ENCODE measurements at places on chromosomes 1 and 21. TPM values are rescaled to one million over a fixed set of nuclear protein-coding genes. Genes with fewer than 3 reads are reported as not detected.

GRCh38 chr21:45939521-45940045 lies 42.0 kb upstream of the COL6A1 start:
- no peak for DNase-seq

DNA sequence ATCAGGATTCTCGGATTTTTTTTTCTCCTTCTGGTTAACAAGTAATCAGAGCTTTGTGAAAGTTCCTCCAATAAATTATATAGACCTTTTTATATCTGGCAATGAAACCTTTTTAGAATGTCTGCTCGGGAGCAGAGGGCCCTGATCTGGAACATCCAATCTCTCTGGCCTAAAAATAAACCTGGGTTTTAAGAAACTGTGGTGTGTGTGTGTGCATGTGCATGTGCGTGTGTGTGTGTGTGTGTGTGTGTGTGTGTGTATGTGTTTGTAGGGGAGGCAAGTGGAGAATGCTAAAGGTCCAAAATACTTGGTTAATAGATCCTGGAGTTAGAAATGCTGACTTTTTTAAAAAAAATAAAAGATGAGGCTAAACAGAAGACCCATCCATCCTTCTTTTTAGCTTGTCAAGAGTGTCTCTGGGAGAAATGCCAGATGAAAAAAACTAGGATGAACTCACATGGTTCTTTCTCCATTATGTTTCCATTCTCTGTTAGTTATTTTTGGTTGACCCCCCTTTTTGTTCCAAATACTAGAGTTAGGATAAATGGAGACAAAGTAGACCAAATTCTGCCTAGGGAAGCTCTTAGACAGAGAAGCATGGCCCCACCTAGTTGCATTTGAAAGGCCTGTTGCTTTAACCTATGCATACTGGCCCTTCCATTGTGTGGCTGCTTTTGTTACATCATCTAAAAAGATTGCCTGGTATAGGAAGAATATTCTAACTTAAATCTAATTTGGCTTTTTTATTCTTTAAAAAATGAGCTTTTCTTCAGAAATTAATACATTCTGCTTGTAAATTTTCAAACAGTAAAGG lies 175.9 kb downstream of the PAPPA2 start:
- DNase-seq, result no peak

- no peak for DNase-seq
Observed at GRCh38 chr1:225818229-225818628, 8.3 kb downstream of the EPHX1 start.

- no peak for DNase-seq
Observed at GRCh38 chr1:89608984-89609725, 23.8 kb upstream of the LRRC8C start.

DNA sequence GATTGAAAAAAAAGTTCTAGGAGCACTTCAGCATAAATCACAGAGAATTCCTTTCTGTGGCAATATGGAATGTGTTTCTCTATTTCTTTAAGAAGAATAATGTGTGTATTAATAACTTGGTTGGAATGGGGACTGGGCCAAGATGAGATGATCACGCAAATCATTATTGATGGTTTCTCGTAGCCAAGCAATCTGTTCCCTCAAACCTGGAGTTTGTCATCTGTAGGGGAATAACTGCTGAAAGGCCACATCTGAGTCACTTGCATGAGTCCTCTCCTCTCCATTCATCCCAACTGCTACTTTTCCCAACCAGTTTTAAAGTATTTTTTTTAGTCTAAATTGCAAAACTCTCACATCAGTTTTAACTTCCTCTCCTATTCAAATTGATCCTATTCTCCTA lies 480.4 kb downstream of the PLPP3 start:
- no peak for DNase-seq

DNA sequence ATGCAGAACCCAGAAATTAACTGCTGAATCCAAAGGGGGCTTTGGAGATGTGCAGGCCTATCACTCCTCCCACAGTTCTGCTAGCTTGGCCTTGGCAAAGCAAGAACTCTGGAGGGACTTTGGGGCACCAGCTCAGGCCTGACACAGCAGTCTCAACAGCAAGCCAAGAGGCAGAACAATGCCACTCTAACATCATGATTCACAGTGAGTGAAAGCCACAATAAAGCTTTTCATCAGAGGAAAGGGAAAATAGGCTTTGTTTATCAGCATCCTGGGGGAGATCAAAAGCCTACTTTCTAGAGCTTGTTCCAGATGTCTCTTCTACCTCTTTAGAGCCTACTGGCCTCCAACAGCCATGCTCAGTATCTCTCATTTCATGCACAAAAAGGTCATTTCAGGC lies 283.4 kb downstream of the KCNH1 start:
- no peak for DNase-seq

DNA sequence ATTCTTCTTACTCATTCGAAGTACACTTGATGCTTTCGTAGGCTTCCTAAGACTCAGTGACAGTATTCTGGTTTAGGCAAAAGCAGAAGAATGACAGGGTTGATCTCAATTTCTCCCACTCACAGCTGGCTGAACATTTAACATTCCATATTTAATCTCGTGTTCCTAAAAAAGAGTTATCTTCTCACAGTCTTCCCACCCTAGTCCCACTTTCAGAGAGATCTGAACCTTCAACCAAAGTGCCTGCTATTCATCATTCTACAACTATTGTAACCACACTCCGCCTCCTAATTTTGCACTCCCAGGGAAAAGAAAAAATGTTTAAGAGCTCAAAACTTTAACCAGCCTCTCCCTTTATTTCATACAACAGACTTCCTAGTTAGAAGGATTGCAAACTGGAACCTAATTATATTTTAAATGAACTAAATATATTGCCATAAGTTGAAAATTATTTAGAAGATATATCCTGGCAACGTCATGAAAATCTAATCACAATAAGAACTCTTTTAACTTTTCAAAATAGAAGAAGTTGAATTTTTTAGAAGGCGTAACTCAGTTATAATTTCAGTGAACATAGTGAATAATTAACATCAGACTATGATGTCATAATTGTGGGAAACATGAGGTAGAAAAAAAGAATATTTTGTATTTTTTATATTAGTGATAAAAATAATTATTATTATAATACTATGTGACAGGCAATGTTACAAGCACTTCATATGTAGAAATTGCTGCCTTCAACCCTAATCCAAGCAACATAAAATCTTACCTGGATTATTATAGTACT lies 540.9 kb upstream of the ADGRL2 start:
- no peak for DNase-seq

- DNase-seq, result no peak
Observed at GRCh38 chr1:4023678-4024077, 123.6 kb upstream of the C1orf174 start.

GRCh38 chr21:40633048-40633447 lies 213.9 kb downstream of the DSCAM start:
- no peak for DNase-seq

DNA sequence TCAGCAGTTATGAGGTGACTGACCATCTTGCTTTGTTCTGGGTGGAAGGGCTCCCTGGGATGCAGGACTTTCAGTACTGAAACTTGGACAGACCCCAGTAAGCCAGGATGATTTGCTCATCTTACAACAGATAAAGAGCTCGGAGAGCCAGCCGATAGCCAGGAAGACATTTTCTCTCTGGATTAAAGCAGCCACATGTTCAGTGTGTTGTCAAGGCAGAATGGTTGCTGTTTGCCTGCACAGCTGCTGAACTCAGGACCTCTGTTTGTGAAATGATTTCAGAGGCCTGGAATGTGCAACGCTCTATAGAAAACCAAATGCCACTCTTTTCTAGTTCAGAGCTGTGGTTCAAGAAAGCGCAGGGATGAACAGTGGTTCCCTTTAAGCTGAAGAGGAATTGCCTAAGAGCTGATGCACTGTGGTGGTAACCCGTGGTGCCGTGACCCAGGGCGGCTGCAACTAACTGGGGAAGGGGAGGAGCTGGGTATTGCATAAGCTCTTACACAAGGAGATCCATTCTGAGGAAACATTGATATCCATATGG lies 40.7 kb downstream of the CASQ2 start:
- DNase-seq, result no peak

- DNase-seq, result no peak
Observed at GRCh38 chr1:234710381-234710780, 100.4 kb upstream of the IRF2BP2 start.

Gene FAM229A
- 8.5 TPM for total RNA-seq

Gene CLDN17
- total RNA-seq, result not detected

Gene GJA9
- total RNA-seq, result not detected

Gene TEX38
- total RNA-seq, result not detected

Gene ERG
- total RNA-seq, result 11.0 TPM
